ENCODE measurements at places on chromosomes 16 and 17.

DNA sequence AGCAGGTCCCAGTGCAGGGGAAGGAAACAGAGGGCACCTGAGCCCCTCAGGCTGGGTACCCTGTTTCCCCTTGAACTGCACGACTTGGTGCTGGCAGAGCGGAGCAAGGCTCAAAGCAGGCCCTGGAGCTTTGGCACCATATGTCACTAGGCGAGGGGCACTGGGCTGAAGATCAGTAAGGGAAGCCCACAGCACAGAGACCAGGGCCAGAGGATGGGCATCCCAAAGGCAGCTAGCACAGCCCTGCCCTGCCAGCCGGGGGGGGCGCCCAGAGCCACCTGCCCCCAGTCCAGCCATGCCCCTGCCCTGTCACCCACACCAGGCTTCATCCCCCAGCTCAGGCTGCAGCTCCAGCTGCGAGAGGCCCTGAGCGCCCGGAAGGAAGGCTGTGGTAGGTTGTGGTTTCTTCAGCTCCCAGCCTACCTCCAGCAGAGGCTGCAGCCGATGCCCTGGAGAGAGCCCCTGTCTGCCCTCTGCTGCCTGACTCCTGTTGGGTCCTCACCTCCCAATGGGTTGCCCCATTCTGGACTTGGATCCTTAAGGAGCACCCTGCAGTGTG, 10.9 kb downstream of the NHERF1 start:
- peaks cover 9% of the 10 kb centered on the region for H3K36me3 ChIP-seq
- peaks cover 66% of the 10 kb centered on the region for H3K4me1 ChIP-seq
- H3K27me3 ChIP-seq = no peaks in the 10 kb centered on the region

- no peaks in the 10 kb centered on the region for H3K27me3 ChIP-seq
- H3K27ac ChIP-seq = peak overlapping the region; percentile 77
- no peak overlapping the region for H3K4me3 ChIP-seq
- no peak for DNase-seq
- peaks cover 40% of the 10 kb centered on the region for H3K36me3 ChIP-seq
- peaks cover 68% of the 10 kb centered on the region for H3K4me1 ChIP-seq
Measured at GRCh38 chr17:1732833-1733321, 8.4 kb downstream of the WDR81 start.

DNA sequence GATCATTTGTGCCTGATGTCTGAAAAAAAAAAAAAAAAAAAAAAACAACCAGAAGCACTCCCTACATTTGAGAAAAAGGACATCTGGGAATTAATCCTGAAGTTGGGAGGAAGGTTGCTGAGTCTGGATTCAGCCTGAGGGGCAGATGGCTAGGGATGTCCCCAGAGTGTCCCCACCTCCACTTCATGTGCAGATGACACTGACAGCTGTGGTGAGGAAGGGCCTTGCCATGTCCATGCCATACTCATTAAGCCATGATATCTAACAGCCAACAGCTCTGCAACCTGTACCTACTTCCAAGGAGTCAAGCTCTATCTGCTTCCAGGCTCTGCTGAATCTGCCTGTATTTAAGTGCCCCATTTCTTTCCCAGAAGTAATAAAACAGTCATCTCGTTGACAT, 356.0 kb downstream of the CA10 start:
- no peaks in the 10 kb centered on the region for H3K36me3 ChIP-seq
- no peak overlapping the region for H3K4me3 ChIP-seq
- no peaks in the 10 kb centered on the region for H3K4me1 ChIP-seq
- DNase-seq = no peak

- H3K27ac ChIP-seq = no peak overlapping the region
- no peak overlapping the region for H3K4me3 ChIP-seq
- H3K36me3 ChIP-seq = peaks cover 62% of the 10 kb centered on the region
- peak; percentile 25 for DNase-seq
Measured at GRCh38 chr17:78679495-78680395, 102.3 kb downstream of the CYTH1 start.

DNA sequence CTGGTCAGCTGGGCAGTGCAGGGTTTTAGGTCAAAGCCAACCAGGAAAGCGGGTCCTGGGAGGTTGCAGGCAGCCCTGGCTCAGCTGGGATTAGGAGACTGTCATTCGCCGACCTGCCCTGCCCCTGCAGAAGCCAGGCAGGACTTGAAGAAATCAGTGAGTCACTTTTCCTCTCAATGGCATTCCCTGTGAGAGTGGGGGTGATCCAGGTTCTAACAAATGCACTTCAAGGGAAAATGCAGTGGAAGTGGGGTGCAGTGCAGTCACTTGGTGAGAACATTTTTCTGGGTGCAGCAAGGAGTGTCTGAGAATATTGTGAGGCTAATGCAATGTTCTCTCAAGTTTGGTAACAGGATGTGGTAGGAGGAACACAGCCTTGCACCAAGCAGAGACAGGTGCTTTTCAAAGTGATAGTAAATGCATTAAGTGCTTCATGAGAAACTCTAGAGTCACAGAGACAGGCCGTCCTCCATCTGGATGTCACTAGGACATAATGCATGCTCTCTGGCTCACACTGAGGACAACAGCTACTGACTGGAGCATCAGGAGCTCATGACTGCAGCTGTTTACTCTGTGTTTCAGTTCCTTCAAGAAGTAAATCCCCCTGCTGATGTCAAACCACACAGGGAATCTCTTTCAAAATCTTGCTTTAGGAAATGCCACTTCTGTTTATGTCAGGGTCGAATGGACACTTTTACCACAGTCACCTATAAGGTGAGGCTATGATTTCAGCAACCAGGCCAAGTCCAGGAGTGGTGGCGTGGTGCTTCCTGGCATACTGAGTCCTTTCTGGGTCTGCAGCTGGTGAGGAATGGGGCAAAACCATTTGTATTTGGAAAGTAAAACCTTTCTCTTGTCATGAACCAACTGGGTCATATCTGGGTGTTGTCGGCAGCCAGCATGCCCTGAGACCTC, 16.7 kb downstream of the CDK5R1 start:
- H3K36me3 ChIP-seq = no peaks in the 10 kb centered on the region

DNA sequence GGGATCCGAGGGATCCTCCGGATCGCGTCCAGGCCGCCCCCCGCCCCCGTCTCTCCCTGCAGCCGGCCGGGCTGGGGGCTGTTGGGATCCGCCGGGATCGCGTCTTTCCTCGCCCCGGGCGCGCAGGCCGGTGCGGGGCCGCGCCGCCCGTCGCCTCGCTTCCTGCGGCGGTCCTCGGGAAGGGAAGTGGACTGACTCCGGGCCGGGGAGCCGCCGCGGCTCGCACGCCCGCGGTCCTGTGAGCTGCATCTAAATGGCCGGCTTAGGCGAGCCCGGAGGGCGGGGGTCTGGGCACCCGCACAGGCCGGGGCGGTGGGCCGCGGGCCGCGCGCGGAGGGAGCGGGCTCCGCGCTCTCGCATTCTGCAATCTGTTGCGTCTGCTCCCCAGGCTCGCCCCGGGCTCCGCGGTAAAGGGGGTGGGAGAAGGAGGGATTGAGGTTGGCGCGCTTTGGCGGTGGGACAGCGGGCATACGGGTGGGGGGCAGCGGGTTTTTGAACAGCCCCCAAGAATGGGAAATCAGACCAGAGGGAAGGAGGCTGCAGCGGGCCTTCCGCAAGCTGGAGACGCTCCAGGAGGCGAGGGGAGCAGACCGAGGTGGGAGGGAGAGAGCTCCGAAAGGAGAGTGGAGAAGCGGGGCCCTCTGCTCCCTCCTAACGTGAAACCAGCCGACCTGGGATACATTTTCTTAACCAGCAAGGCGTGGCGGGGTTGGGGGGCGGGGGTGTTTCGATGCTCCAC, 2.2 kb downstream of the TMEM132E start:
- H3K27me3 ChIP-seq = peaks cover 99% of the 10 kb centered on the region
- H3K4me3 ChIP-seq = peak overlapping the region; percentile 47
- peaks cover 46% of the 10 kb centered on the region for H3K4me1 ChIP-seq
- DNase-seq = no peak
- no peak overlapping the region for H3K27ac ChIP-seq

DNA sequence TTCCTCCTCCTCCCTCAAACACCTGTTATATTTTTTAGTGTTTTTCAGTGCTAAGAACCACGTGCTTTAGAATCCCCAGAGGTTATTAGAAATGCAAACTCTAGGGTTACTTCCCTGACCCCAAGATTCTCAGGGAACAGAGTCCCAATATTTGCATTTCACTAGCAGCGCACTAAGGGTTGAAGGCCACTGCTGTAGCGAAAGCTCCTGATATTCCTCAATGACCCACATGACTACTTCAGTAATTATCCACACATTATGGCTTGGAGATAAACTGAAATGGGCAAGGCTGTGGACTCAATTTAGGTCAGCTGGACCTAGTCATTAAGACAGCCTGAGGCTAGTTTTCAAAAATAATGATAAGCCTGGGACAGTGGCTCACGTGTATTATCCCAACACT, 78.5 kb upstream of the BCAR1 start:
- DNase-seq = no peak
- peaks cover 18% of the 10 kb centered on the region for H3K4me1 ChIP-seq
- H3K27me3 ChIP-seq = peaks cover 35% of the 10 kb centered on the region
- H3K36me3 ChIP-seq = no peaks in the 10 kb centered on the region
- no peak overlapping the region for H3K4me3 ChIP-seq
- H3K27ac ChIP-seq = no peak overlapping the region

DNA sequence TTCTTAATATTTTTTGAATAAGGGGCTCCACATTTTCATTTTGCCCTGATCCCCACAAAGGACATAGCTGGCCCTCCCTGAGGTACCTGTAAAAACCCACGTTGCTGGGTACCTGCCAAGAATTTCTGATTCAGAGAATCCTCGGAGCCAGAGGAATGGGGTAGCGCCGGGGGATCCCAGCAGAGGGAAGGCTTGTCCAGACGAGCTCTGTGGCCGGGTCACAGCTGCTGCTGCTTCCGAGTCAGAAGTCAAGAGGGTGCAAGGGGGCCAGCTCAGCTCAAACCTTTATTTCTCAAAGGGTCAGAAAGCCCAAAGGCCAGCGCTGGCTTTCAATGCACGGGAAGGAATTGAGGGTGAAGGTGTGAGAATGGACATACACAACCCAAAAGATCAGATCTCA, 68.9 kb upstream of the SDK2 start:
- H3K36me3 ChIP-seq = no peaks in the 10 kb centered on the region
- H3K4me1 ChIP-seq = peaks cover 18% of the 10 kb centered on the region
- no peak overlapping the region for H3K27ac ChIP-seq
- H3K4me3 ChIP-seq = no peak overlapping the region

DNA sequence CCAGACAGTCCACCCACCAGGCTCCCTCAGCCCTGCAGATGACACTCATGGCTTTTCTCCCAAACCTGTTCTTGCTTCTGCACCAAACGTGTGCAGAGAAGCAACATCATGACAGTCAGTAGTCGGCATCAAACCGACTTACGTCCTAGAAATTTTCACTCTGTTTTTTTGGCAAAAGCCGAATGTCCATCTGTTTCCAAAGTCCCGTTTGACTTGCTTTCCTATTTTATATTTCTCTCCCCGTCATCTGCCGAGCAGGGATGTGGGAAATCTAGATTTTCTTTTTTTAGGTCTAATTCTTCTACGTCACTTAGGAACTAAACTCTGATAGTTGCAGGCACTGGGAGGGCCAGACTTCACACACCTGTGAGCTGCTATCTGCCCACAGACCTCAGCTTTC, 104.9 kb downstream of the RMI2 start:
- no peak for DNase-seq
- H3K4me1 ChIP-seq = no peaks in the 10 kb centered on the region
- no peak overlapping the region for H3K4me3 ChIP-seq
- no peak overlapping the region for H3K27ac ChIP-seq

DNA sequence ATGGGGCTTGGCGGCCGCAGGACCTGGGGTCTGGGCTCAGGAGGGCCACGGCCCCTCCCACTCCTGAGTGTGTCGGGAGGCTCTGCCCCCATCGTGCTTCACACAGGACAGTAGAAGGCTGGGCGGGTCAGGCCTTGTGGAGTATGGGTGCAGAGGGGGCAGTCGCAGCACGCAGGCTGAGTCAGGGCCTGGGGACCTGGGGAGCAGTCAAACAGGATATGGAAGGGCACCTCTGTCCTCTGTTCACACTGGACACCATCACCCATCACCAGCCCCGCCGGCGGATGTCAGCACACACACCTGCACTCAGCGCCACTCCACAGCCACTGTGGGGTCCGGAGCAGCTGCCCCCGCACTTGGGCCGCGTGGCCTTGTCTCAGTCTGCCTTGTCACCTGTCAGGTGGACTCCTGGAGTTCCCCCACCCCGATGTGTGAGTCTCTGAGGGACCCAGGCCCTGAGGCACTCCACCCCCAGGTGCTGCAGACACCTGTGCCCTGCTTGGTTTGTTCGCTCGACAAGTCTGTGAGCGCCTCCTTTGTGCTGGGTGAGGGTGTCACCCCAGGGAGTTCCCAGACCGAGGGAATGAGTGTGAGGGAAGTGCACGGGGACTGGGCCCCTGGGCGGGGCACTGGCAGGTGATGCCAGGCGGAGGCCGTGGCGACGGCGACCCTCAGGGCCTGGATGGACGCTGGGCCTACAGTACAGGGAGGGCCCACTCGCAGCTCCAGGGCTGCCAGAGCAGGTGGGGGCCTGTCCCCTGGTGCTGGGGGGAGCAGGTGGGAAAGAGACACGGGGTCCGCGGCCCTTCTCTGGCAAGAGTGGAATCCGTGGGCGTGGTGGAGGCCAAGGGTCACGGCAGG, 31.7 kb downstream of the ZFPM1 start:
- H3K4me1 ChIP-seq = peaks cover 13% of the 10 kb centered on the region
- no peak overlapping the region for H3K4me3 ChIP-seq
- no peak for DNase-seq
- no peak overlapping the region for H3K27ac ChIP-seq
- no peaks in the 10 kb centered on the region for H3K27me3 ChIP-seq

GRCh38 chr17:50806141-50806643, 29.2 kb upstream of the WFIKKN2 start:
- H3K27me3 ChIP-seq = no peaks in the 10 kb centered on the region
- H3K4me1 ChIP-seq = peaks cover 3% of the 10 kb centered on the region
- H3K36me3 ChIP-seq = no peaks in the 10 kb centered on the region
- H3K27ac ChIP-seq = no peak overlapping the region
- DNase-seq = no peak
- no peak overlapping the region for H3K4me3 ChIP-seq

- H3K36me3 ChIP-seq = no peaks in the 10 kb centered on the region
- H3K4me1 ChIP-seq = peaks cover 64% of the 10 kb centered on the region
- peaks cover 22% of the 10 kb centered on the region for H3K27me3 ChIP-seq
- peak within 1 kb of the TSS; percentile 61 for H3K27ac ChIP-seq
Measured at GRCh38 chr17:76537578-76538280, at the start of gene CYGB. Gene CYGB, minus strand, starts transcription at chr17:76537709. Its CDS starts 167 bp downstream, at chr17:76537542.

- DNase-seq = no peak
- no peak overlapping the region for H3K4me3 ChIP-seq
- no peaks in the 10 kb centered on the region for H3K4me1 ChIP-seq
- no peaks in the 10 kb centered on the region for H3K36me3 ChIP-seq
- H3K27me3 ChIP-seq = no peaks in the 10 kb centered on the region
Measured at GRCh38 chr16:51657848-51658247, 506.8 kb upstream of the SALL1 start.

DNA sequence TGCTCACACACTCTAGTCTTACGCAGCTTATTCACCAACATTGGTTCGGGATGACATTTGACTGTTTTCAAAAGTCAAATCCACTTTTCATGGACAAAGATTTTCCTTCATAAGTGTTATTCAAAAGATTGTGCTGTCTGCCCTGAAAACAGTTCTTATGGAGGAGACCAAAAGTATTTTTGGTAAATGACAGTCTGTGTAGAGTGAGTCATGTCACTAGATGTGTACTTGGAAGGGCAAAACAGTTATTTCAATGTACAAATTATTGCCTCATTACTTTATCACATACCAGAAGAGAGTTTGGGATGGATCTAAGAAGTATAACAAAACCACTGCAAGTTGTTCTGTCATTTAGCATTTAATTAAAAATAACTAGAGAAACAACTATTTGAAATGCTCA, 265.6 kb downstream of the CDH13 start:
- DNase-seq = no peak
- no peaks in the 10 kb centered on the region for H3K27me3 ChIP-seq
- no peaks in the 10 kb centered on the region for H3K4me1 ChIP-seq
- no peak overlapping the region for H3K27ac ChIP-seq

All from spleen (tissue), 13 donors.